Colonic mucosa (tissue), 4 donors: ENCODE measurements at places on chromosomes 7 and 10. TPM values are rescaled to one million over a fixed set of nuclear protein-coding genes. Genes with fewer than 3 reads are reported as not detected.

DNA sequence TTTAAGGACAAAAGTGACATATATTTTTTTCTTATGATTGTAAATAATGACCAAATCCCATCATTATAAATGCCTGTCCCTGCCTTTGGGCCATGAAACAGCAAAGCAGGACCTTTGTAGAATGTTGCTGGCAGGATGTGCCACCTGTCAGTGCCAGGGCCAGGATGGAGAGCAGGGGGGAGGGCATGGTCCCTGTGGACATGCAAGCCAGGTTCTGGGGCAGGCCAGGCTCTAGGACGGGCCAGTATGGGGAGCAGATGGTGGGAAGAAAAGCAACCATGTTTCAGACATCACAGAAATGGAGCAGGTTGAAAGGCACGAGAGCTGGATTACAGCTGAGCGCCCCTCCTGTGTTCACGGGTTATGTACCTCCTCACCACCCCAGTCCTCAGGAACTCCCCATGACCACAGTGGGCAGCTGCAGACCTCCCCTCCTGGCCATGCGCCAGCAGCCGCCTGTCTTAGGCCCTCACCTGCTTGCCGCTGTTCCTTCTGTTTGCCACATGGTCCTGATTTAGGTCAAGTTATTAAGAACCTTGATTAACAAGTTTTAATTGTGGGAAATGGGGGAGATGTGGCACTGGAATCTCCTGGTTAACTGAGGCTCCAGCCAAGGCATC lies 210.4 kb downstream of the PAXIP1 start:
- no peak for DNase-seq

DNA sequence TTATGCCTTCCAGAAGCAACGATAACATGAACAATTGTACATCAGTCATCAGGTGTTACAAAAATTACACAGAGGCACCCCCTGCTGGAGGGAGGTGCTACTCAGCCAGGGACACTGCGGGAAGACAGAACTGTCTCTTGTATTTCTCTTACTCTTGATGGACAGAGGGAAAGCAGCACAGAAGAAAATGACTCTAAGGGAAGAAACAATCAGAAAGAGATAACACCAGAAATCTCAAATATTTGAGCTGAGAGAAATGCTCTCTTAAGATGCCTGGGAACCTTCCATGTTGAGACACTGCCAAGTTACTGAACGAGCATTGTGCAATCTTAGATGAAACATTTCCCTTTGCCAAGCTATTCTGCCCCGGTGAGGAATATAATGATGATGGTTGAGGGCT lies 227.6 kb upstream of the NPSR1 start:
- no peak for DNase-seq

CCL26 gene
- total RNA-seq, result 0.82 TPM

SEMA3A gene
- total RNA-seq, result 1.7 TPM

DNA sequence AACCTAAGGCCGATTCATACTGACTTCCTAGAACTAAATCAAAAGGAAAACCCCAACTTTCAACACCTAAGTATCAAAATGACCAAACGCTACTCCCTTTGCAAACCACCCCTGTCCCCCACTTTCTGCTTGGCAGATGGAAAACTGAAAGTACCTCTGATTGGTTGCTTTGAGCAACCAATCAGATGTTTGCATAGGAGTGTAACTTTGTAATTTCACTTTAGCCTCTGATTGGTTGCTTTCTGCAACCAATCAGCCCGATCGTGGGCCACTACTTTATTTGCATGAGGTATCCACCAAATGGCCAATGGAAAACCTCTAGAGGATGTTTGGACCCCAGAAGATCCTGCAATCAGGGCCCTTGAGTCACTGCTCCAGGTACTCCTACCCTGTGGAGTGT lies 12.3 kb upstream of the SNX10 start:
- no peak for DNase-seq

IMPDH1 gene
- total RNA-seq, result 50.0 TPM

DNA sequence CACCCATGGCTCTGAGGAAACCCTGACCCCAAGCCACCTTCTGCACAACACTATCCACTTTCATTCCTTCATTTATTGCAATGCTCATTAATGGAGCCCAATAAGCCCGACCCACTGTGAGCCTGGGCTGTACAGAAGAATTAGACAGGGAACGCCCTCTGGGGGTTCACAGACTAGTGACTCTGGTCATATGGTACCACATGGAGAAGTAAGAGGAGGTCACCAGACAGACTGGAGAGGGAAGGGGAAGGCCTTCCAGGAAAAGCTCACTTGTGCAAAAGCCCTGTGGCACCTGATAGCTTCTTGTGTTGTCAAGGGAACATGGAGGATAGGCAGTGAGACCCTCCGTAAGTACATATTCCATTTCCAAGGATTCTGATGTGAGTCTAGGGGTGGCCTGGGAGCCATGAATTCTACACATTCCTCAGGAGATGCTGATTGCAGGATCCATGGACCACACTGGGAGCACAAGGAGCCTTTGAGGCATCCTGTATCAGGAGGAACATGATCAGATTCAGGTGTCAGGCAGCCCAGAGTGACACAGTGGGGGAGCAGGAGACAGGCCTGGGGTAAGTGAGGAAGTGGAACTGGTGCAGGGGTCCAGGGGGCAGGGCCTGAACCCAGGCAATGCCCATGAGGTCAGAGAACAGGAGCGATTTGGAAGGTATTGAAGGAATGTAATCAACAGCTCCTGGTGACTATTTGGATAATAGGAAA lies 19.9 kb downstream of the TMEM72 start:
- DNase-seq, result no peak

SRRM3 gene
- 0.64 TPM for total RNA-seq

DNA sequence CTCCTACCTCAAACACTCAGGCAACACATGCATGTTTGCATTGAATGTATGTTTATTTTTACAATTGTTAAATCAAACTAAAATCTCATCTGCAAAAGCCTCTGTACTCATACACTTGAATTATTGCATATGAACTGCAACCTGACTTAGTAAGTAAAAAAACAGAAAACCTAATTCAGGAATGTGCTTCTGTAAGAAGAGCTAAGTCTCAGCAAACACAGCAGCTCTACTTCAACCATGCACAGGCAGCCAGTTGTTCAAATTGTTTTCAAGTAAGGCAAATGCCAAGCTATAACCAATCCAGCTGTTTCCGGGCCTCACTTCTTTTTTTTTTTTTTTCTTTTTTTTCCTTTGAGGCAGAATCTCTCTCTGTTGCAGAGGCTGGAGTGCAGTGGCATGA lies 93.5 kb upstream of the MALRD1 start:
- no peak for DNase-seq

DNA sequence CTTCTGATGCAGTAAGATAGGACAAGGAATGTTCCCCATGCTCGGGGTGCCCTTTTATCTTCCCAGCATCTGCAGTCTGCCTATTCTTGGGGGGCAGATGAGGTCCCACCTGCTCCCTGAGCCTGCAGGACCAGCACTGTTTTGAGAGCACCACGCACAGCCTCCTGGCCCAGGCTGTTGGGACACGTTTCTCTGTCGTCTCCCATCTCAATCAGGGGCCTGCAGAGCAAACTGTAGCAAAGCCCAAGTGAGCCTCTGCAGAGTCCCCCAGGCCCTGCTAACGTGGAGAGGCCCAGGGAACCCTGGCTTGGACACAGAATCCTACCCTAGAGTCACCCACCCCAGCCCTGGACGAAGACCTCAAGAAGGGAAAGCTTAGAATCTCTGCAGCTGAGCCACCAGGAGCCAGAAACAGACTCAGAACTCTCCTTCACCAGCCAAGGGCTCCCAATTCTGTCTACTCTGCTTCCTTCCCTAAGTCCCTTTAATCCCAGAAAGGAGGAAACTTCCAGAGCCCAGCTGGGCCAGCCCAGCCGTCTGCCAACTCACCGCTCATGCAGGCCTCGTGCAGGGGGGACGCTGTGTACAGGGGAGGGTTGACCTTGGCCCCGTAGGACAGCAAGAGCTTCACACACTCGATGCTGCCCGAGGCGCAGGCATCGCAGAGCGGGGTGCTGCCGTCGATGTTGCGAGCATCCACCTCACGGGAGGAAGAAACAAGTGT lies 15.6 kb downstream of the ASB13 start:
- no peak for DNase-seq

PIK3AP1 gene
- total RNA-seq, result 10.9 TPM

DNA sequence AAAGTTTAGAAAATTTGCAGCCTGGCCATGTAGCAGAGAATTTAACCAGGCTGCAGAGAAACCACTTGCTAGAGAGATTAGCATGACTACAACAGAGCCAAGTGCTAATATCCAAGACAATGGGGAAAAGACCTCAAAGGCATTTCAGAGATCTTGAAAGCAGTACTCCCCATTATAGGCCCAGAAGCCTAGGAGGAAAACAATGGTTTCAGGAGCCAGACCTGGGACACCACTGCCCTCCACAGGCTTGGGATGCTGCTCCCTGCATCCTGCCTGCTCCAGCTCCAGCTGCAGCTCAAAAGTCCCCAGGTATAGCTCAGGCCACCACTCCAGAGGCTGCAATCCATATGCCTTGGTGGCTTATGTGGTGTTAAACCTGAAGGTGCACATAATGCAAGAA lies 101.5 kb upstream of the TMEM72 start:
- DNase-seq, result no peak

- no peak for DNase-seq
Measured at GRCh38 chr10:69472544-69472943, 21.3 kb downstream of the TSPAN15 start.

DNA sequence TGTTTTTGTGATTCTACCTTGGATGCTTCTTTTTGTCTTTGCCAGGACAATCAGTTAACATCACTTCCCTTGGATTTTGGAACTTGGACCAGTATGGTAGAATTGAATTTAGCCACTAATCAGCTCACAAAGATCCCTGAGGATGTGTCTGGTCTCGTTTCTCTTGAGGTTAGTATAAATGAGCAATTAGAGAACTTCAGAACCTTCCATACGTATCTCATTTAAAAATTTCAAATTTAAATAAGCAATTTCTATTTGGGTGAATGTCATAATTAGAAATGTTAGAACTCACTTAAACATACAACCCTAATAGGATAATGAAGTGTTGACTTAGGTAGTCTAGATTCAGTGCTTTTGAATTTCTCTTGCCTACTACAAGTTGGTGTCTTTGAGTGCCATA lies 69.3 kb upstream of the ADRA2A start:
- DNase-seq, result no peak

- DNase-seq, result no peak
Measured at GRCh38 chr10:29191674-29192073, 97.2 kb upstream of the LYZL1 start.

FAM237B gene
- not detected for total RNA-seq

NAT16 gene
- total RNA-seq, result not detected

GRCh38 chr10:90133606-90134005 lies 432.2 kb downstream of the KIF20B start:
- no peak for DNase-seq

NPSR1 gene
- total RNA-seq, result not detected

KCNIP2 gene
- 2.8 TPM for total RNA-seq

DNA sequence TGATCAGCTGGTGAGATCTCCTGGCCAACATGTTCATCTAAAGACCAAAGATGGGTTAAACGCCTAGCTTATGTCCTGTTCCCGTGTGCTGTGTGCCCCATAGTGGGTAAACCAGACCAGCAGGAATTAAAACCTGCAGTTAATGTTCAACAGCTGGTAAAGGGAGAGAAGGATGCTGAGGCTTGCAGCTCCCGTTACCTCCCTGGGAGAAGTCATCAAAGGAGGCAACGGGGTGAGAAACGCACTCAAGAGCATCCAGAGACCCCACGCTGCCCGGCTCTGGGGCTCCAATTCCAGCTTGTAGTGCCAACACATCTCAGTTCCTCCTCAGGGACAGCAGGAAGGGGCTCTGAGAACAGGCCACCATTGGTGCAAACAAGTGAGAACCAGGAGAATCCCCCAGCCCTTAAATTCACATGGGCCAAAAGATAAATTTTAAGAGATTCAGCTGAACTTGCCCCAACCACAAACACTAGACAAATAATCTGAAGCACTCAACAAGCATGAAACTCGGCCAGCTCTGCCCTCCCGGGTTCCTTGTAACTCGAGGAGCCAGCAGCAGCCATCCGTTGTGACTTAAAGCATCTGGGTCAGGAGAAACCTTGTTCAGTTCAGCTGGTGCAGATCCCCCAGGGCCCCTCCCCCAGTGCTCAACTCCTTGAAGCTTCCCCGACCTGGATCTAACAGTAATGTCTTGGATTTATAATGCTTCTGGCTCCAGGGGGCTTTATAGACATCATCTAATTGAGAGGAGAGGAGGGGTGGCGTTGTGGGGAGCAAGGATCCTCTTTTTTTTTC lies 29.4 kb downstream of the FAM241B start:
- no peak for DNase-seq

SPDYE6 gene
- total RNA-seq, result not detected

GRCh38 chr10:96025566-96025965 lies 17.8 kb upstream of the CCNJ start:
- no peak for DNase-seq

GRCh38 chr7:158031867-158032308 lies 555.7 kb downstream of the PTPRN2 start:
- DNase-seq, result no peak

- DNase-seq, result no peak
Measured at GRCh38 chr7:26533217-26533616, 241.6 kb downstream of the SNX10 start.

SLC18A3 gene
- total RNA-seq, result 0.42 TPM

DNA sequence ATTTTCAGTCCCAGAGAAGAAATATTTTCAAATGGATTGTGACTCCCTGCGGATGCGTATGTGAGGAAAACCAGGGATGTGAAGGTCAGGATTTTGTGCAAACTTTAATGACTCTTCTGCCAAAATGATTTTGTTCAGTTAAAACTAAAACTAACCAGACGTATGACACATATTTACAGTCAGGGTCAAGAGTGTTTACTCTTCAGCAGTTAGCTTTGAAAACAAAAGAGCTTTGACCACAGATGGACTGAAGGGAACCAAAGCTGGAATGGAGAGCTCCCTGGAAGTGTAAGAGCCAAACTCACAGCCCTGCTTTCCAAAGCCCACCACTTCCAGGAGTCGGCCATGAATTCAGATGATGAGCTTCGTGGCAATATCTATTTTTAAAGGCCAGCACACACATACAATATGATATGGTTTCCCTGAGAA lies 15.5 kb downstream of the SVIL start:
- no peak for DNase-seq
